ENCODE measurements at places on chromosomes 7 and 10.

DNA sequence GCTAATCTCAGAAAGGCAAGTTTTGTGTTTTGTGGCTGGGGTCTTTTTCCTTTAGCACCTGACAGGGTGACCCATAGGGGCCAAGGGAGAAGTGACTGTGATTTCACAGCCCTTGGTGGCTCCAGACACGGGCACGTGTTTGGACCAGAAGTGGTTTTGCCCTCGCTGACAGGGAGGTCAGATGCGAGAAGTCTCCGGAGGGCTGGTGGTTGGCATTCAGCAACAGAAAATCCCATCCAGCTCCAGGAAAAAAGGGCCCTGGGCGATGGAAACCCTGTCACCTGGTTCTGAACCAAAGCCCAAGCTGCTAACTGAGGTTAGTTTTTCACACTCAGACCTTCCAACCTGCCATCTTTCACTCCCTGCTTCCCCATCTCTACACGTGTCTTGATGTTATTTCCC lies 272.9 kb downstream of the TRIL start:
- H3K4me3 ChIP-seq, result no peak overlapping the region
- H3K27me3 ChIP-seq, result no peaks in the 10 kb centered on the region
- H3K4me1 ChIP-seq, result no peaks in the 10 kb centered on the region
- no peaks in the 10 kb centered on the region for H3K36me3 ChIP-seq
- no peak for DNase-seq
- H3K27ac ChIP-seq, result no peak overlapping the region

- no peaks in the 10 kb centered on the region for H3K36me3 ChIP-seq
- no peak for DNase-seq
- no peak overlapping the region for H3K4me3 ChIP-seq
- H3K27ac ChIP-seq, result no peak overlapping the region
- H3K27me3 ChIP-seq, result peaks cover 38% of the 10 kb centered on the region
- H3K4me1 ChIP-seq, result peaks cover 3% of the 10 kb centered on the region
These were observed 952 bp downstream of the DIP2C start for GRCh38 chr10:688312-689120.

DNA sequence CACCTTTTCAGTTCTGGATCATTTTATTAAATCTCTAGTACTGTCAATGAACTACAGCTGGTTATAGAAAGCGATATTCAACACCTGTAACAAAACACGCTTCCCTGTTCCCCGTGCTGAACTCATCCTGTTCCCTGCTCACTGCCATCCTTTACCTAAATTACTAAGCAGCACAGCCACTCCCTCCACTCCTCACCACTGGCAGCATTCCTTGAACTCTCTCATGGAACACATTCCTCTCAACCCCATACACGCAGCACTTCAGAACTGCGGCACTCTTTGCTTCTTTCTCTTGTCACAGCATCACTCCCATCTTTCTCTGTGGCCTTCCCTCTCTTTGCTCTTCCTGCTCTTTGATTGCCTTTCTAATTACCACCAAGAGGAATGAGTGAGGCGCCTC lies 27.4 kb downstream of the RELN start:
- no peaks in the 10 kb centered on the region for H3K27me3 ChIP-seq
- no peak overlapping the region for H3K4me3 ChIP-seq
- DNase-seq, result no peak
- no peak overlapping the region for H3K27ac ChIP-seq
- H3K36me3 ChIP-seq, result no peaks in the 10 kb centered on the region

DNA sequence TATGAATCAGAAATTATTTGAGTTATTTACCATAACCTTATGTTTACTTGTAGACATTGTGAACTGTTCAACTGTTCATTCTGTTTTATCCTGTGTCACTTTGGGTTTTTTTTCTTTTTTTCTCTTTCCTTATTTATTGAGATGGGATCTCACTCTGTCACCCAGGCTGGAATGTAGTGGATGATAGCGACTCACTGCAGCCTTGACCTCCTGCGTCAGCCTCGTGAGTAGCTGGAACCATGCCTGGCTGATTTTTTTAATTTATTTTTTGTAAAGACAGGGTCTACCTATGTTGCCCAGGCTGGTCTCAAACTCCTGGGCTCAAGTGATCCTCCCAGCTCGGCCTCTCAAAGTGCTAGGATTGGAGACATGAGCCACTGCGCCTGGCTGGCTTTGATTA lies 97.1 kb downstream of the CSTF2T start:
- peaks cover 5% of the 10 kb centered on the region for H3K4me1 ChIP-seq
- H3K36me3 ChIP-seq, result no peaks in the 10 kb centered on the region
- H3K27me3 ChIP-seq, result no peaks in the 10 kb centered on the region
- DNase-seq, result no peak
- no peak overlapping the region for H3K4me3 ChIP-seq

GRCh38 chr7:100744605-100745004 lies 11.2 kb downstream of the ZAN start:
- no peak overlapping the region for H3K27ac ChIP-seq
- DNase-seq, result no peak
- H3K27me3 ChIP-seq, result peaks cover 10% of the 10 kb centered on the region
- H3K4me1 ChIP-seq, result peaks cover 4% of the 10 kb centered on the region

- H3K4me3 ChIP-seq, result no peak overlapping the region
- H3K4me1 ChIP-seq, result no peaks in the 10 kb centered on the region
- H3K36me3 ChIP-seq, result no peaks in the 10 kb centered on the region
- H3K27ac ChIP-seq, result no peak overlapping the region
- no peaks in the 10 kb centered on the region for H3K27me3 ChIP-seq
- no peak for DNase-seq
These were observed 680.2 kb downstream of the SUGCT start for GRCh38 chr7:40815022-40815421.

- H3K36me3 ChIP-seq, result peaks cover 72% of the 10 kb centered on the region
- H3K27ac ChIP-seq, result no peak overlapping the region
- peaks cover 62% of the 10 kb centered on the region for H3K4me1 ChIP-seq
- no peaks in the 10 kb centered on the region for H3K27me3 ChIP-seq
These were observed 54.4 kb downstream of the PRKCQ start for GRCh38 chr10:6525599-6526165.

GRCh38 chr10:35614312-35614711 lies 9.2 kb downstream of the GJD4 start:
- no peaks in the 10 kb centered on the region for H3K36me3 ChIP-seq
- no peak overlapping the region for H3K27ac ChIP-seq
- peaks cover 9% of the 10 kb centered on the region for H3K27me3 ChIP-seq

GRCh38 chr7:117091721-117092120 lies 138.4 kb downstream of the ST7 start:
- no peak overlapping the region for H3K4me3 ChIP-seq
- H3K4me1 ChIP-seq, result peaks cover 19% of the 10 kb centered on the region

DNA sequence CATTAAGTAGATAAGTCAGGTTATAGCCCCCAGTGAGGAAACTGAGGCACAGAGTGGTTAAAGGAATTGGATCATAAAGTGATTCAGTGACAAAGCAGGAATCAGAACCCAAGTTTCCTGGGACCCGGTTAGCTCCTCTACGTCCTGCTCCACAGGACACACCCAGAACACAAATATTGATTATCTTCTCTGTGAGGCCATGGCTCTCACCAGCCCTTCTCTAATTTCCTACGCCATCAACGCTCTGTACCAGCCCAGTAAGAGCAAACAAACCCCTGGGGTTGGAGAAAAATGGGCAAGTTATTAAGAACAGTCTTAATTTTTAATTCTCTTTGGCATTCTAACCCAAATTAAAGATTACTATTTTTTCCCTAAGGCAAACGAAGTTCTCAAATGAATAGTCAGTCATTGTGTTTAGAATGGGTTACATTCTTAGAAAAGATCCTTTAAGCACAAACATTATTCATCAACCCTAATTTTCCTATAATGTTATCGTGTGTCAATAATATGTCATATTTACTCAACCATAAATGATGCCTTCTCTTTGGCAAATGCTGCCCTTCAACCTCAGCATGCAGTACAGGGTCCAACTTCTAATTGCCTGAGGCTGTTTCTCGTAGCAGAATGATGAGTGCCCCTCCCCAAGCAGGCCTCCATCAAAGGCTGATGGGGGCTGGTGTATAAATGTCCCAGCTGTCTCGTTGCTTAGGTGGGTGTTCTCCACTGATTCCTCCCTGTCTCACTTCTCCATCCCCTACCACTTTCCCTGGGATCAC lies 25.4 kb upstream of the TM9SF3 start:
- no peak overlapping the region for H3K27ac ChIP-seq
- H3K36me3 ChIP-seq, result no peaks in the 10 kb centered on the region
- peaks cover 3% of the 10 kb centered on the region for H3K4me1 ChIP-seq
- no peak overlapping the region for H3K4me3 ChIP-seq
- peaks cover 2% of the 10 kb centered on the region for H3K27me3 ChIP-seq

DNA sequence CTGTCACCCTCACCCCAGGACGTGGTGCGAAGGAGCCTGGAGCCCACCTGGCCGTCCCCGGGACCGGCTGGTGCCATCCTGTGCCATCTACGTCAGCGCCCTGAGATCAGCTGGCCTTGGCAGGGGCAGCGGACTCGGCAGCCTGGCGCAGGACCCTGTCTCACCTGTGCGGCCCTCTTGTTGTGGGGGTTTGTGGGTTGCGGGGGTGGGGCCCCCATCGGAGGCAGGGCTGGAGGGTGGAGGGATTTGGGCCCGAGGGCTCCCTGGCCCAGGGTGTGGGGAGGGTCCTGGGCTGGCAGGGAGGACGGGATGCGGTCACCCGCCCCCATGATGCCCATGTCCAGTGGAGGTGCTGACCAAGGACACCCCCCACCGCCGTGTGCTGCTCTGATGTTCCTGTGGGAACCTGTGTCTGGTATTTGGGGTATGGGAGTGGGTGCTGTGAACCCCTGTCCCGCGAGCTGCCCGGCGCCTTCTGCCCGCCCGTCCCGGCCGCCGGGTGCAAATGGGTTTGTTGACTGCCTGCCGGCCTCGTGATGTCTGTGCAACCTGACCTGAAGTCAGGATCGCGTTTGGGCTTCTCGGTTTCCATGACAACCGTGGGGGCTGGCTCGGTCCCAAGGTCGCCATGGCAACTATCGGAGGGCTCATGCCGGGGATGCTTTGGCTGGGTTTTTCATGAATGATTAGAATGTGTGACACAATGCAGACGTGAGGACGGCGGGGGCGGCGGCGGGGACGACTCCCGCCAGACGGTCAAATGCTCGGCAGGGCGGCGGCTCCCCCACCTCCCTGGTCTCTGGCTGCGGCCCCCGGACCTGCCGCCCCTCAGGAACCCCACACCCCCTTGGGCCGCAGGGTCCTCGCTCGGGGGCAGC lies 7.3 kb downstream of the MAFK start:
- no peak for DNase-seq
- no peak overlapping the region for H3K4me3 ChIP-seq
- no peaks in the 10 kb centered on the region for H3K27me3 ChIP-seq
- H3K27ac ChIP-seq, result no peak overlapping the region

DNA sequence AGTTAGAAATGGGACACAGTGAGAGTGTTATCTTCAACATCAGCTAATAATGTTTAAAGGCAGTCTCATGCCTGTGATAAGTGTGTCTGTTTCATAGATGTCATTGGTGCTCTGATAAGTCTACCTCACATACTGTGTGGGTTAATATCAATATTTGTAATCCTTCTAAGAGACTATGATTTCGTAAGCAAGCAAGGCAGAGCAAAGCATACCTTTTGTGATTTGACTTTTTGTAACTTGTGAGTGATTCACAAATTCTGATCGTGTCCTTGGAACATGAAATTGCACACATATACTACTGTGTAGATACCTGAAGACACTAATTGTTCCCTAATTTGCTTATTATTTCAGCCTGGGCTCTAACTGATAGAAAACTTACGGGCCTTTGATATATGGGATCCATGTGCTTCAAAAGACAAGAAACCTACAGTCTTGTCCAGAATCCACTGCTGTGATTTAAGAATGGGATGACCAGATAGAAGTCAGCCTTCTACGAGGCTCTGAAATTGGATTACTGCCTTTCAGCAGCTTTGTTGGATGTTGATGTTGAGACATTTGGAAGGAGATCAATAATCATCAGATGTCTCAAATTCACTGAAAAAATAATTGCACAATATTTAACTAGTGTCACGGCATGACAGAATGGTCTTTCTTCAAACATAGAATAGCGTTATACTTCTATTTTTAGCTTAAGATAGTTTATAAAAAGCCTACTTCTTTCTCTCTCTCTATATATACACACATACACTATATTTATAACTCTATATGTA lies 63.2 kb upstream of the KLF6 start:
- no peak overlapping the region for H3K4me3 ChIP-seq
- no peaks in the 10 kb centered on the region for H3K27me3 ChIP-seq
- peaks cover 2% of the 10 kb centered on the region for H3K36me3 ChIP-seq
- DNase-seq, result no peak
- H3K27ac ChIP-seq, result no peak overlapping the region

DNA sequence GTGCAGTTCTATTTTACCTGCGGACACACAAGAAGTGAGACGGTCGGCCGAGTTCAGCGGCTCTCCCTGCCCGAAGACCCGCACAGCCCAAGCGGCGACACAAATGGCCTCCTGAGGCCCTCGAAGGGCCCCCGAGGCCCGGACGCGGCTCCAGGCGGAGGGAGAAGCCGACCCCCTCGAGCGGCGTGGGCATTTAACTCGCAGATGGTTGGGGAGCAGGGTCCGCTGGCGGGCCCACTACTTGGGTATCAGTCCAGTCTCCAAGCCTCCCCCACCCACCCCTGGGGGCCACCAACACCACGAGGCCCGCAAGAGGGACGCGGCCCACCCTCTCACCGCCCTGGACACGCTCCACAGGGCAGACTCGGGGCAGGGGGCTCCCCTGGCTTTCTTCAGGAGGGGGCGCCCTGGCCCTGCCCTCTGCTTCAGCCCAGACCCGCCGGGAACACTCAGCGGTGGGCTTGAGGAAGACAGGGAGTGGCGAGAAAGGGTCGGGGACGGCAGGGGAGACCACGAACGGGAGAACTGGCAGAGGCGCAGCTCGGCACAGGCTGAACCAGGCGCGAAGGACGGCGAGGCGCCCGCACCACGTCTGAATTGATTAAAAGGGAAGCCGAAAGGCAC lies 1.7 kb downstream of the IGF2BP3 start:
- H3K4me3 ChIP-seq, result peak overlapping the region; percentile 82
- H3K27ac ChIP-seq, result peak overlapping the region; percentile 78
- peaks cover 13% of the 10 kb centered on the region for H3K36me3 ChIP-seq
- DNase-seq, result no peak

GRCh38 chr10:116947841-116948529 lies 57.0 kb downstream of the SHTN1 start:
- no peak for DNase-seq
- H3K27me3 ChIP-seq, result no peaks in the 10 kb centered on the region
- no peaks in the 10 kb centered on the region for H3K36me3 ChIP-seq
- H3K4me1 ChIP-seq, result no peaks in the 10 kb centered on the region
- H3K27ac ChIP-seq, result no peak overlapping the region

DNA sequence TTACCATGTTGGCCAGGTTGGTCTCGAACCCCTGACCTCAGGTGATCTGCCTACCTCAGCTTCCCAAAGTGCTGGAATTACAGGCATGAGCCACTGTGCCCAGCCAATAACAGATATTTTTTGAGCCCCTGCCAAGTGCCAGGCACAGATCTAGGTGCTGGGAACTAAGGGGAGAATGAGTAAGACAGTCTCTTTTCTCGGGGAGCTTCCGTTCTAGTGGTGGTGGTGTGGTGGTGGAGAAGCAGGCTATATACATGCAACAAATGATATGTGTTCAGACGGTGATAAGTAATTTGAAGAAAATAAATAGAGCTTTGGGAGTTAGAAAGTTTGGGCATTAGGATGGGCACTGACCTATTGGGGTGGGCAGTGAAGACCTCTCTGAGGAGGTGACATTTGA lies 76.7 kb upstream of the VKORC1L1 start:
- peaks cover 11% of the 10 kb centered on the region for H3K4me1 ChIP-seq
- no peaks in the 10 kb centered on the region for H3K27me3 ChIP-seq
